ENCODE measurements at places on chromosomes 4 and X.

DNA sequence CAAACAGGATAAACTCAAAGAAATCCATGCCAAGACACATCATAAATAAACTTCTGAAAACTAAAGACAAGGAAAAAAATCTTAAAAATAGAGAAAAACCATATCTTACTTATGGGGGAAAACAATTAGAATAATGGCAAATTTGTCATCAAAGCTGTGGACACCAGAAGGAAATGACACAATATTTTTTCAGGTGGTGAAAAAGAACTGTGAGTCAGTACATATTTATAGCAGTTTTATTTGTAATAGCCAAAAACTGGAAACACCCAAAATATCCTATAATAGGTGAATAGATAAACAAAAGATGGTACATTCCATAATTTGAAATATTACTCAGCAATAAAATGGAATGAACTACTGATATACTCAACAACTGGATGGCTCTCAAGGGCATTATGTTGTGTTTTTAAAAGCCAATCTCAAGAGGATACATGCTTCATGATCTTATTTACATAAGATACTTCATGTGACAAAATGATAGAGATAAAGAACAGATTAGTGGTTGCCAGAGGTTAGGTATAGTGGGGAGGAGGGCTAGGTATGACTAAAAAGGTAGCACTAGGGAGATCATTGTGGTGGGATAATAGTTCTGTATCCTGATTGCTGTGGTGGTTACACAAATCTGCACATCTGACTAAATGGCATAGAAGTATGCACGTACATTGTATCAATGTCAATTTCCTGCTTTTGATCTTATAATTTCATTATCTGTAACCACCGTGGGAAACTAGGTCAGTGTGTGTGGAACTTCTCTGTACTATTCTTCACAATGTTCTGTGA, 191.9 kb downstream of the PPP1R2C start:
- peak; percentile 0 for DNase-seq

DNA sequence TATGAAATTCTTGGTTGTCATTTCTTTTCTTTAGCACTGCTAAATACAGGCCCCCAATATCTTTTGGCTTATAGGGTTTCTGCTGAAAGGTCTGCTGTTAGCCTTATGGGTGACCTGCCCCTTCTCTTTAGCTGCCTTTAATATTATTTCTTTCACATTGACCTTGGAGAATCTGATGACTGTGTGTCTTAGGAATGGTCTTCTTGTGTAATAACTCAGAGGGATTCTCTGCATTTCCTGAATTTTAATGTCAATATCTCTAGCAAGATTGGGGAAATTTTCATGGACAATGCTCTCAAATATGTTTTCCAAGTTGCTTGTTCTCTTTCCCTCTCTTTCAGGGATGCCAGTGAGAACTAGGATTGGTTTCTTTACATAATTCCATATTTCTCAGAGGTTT, 292.4 kb downstream of the SLC7A11 start:
- no peak for DNase-seq

- peak; percentile 52 for DNase-seq
Observed at GRCh38 chr4:84750260-84750959, 167.5 kb downstream of the CDS1 start.

DNA sequence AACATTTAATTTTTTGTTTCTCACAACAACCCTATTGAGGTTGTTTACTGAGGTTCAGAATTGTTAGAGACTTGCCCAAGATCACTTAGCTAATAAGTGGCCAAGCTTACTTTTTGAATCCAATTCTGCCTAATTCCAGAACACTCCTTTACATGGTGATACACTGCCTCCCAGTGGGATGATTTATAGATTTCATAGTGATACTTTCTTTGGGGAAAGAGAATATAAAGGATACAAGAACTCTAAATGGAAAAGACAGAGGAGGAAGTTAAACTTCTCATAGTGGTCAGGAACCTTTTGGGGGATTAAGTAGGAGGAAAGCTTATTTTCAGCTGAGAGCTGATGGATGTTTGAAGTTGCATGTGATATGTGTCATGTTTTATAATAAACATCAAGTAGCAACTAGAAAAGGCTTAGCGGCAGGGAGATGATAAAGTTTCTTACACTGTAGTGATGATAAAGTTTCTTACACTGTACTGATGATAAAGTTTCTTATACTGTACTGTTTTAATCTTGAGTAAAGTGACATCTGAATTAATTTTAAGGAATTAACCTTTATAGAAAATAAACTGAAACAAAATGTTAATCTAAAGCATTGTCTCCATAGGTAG, 15.3 kb downstream of the STAG2 start:
- DNase-seq, result no peak

DNA sequence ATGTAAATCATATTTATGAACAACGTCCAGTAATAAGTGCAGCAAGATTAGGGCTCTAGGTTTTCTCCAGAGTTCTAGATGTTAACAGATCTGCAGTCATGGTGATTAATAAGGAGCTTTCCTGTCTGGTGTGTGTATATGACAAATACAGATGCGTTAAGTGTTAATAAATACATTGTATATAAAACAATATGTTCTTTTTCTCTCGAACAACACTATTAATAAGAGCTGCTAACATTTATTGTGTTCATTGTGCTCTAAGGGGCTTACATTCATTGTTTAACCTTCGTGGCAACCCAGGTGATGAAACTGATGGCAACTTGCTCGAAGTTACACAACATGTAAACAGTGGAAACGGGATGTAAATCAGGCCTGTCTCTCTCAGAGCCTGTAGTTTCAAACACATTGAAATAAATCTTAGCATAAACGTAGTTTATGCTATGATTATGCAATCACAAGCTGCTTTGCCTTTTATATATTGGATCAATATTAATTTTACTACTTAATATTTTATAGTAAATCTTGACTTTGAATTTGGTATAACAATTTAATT, 547 bp upstream of the CLGN start:
- DNase-seq, result no peak

GRCh38 chr4:73718375-73719373, 21.7 kb upstream of the CXCL8 start:
- DNase-seq, result peak; percentile 66

GRCh38 chr4:175386776-175387507, 425.1 kb downstream of the GPM6A start:
- peak; percentile 13 for DNase-seq

DNA sequence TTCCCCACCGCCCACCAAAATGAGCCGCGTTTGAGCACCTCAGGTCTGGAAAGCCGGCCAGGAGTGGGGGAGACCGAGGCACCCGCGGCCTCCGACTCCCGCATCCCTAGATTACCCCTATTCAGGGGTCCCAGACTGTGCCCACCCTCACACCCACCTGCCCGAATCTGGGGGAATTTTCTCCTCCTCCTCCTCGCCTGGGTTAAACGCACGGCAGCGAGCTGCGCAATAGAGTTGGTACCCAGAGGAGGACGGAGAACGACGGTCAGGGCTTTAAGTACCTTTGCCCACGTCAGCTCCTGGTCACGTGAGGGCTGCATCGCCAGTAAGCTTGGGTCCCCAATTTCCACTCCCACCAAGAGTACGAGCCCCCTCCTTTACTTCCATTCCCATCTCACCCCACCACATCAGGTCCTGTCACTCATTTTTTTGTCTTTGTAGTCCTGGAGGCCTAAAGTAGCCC, at the start of gene ARMCX2:
Gene ARMCX2, minus strand, starts transcription at position 250 of the 463 bp plus-strand sequence. CDS start 2,262 bp downstream, outside the sequence.
- peak; percentile 63 for DNase-seq

- DNase-seq, result no peak
Observed at GRCh38 chr4:108359986-108360681, 191.4 kb upstream of the LEF1 start.

- no peak for DNase-seq
Observed at GRCh38 chrX:145848448-145848847, 30.8 kb downstream of the SLITRK2 start.

GRCh38 chrX:40010550-40011321, 87.0 kb downstream of the BCOR start:
- no peak for DNase-seq

DNA sequence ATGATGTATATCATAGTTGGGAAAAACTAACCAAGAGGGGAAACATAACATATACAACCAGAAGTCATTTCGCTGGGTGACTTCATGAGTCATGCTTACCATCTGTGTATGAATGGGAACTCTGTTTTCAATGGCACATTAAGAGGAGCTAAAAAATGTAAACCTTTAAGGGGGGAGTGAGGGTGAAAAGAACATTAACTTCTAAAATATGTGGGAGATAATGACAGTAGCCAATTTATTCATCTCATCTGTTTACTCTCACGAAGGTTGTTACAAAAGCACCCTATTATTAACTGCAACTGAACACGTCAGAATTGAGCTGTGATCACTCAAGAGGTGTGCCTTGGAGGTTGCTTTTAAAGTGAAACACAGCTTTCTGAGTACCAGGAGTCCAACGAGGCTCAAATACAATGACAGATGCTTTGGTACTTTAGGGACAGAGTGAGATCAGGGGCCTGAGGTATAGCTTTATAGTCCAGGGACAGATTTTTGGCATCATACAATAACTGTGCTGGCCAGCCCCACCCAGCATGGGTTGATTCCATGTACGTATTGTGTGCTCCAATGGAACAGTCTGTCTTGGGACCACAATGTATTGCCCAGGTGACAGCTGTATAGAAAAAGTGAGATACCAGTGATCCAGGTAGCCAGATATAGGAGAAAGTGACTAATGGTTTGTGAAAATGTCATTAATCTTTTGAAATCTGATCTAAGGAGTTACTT, 107.3 kb downstream of the AMMECR1 start:
- no peak for DNase-seq

GRCh38 chrX:53422861-53423306, at the start of gene RIBC1:
Gene RIBC1 (plus strand): TSS chrX:53422873. CDS start chrX:53426277, 3,404 bp downstream.
- no peak for DNase-seq

DNA sequence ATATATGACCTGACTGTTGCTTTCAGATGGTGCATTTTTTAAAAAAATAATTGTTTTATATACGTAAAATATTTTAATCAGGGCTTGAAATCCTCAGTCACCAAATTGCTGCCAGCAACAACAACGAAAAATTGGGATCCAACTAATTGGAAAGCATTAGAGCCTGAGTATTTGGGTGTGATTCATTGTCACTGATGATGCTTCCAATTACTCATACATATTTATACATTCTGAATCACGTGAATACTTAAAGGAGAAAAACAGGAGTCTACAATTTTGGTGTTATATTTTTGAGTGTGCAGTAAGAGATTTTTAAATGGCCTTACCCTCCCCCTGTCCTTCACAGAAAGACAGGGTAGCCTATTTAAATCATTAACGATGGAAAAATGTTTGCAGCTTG, 765.6 kb upstream of the TENM3 start:
- no peak for DNase-seq

DNA sequence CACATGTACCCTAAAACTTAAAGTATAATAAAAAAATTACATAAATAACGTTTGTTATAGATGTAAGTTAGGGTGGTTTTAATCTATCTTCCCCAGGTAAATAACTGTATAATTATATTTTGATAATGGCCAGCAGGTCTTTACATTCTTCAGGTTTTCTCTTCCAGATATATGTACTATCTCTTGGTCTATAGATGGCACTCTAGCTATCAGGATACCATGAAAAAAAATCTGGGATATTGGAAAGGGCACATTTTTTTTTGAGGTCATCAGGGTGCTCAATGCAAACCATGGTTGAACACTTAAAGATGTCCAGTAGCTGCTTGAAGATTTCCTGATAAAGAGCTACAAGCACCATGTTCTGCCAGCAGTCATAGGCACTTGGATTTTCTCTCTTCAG, 15.6 kb upstream of the ADH4 start:
- no peak for DNase-seq

GRCh38 chr4:125650557-125650956, 335.8 kb downstream of the FAT4 start:
- no peak for DNase-seq

GRCh38 chrX:16164748-16165147, 2.5 kb upstream of the MAGEB17 start:
- no peak for DNase-seq

- no peak for DNase-seq
Observed at GRCh38 chr4:165384598-165384997, 5.8 kb downstream of the CPE start.

DNA sequence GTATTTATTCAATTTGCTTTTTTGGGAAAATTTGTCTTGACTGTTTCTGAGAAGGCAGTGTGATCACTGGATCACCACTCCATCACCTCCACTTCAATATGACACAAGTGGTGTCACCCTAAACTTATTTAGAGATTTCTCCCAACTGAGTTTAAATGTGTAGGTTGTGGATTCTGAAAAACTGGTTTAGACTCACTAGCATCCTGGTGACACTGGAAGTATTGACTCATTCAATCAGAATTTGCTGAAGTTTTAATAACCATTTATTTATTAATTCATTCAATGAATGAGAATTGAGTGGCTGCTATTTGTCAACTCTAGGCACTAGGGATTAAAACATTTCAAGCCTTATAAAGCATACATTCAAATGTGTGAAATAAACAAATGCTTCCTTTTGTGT, 819.1 kb upstream of the EPHA5 start:
- DNase-seq, result no peak

DNA sequence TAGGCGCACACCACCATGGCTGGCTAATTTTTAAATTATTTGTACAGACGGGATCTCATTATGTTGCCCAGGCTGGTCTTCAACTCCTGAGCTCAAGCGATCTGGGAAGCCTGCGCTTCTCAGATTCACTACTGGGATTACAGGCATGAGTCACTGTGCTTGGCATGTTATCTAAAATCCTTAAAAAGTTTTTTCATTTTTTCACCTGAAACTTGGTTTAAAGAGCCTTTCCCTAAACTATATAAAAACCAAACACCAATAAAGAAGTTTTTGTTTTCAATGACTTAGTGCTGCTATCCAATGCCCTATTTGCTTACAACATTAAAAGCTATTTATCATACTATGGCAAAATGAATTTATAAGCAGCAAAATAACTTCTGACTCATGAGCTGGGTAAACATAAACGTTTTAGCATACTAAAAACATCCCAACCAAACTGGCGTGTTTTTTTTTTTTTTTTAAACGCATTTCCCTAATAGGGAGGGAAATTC, 127.8 kb downstream of the UBE2K start:
- DNase-seq, result no peak

- no peak for DNase-seq
Observed at GRCh38 chr4:7630568-7631287, 196.0 kb upstream of the PSAPL1 start.

- peak; percentile 46 for DNase-seq
Observed at GRCh38 chr4:45442466-45442865, 681.4 kb downstream of the GABRG1 start.

- DNase-seq, result no peak
Observed at GRCh38 chrX:17496407-17496806, 121.4 kb downstream of the NHS start.

GRCh38 chr4:8748236-8748575, 123.4 kb downstream of the HMX1 start:
- DNase-seq, result no peak

GRCh38 chr4:146485968-146486367, 35.8 kb downstream of the SLC10A7 start:
- peak; percentile 11 for DNase-seq
